ENCODE measurements at places on chromosomes 6 and 20. TPM values are rescaled to one million over a fixed set of nuclear protein-coding genes. Genes with fewer than 3 reads are reported as not detected.

Gene CEP85L
- total RNA-seq = 11.8 TPM

- H3K36me3 ChIP-seq = no peaks in the 10 kb centered on the region
- peaks cover 9% of the 10 kb centered on the region for H3K4me1 ChIP-seq
- no peaks in the 10 kb centered on the region for H3K27me3 ChIP-seq
- peak overlapping the region; percentile 50 for H3K4me3 ChIP-seq
- H3K27ac ChIP-seq = peak overlapping the region; percentile 84
Measured at GRCh38 chr6:29941916-29942274, 437 bp upstream of the HLA-A start.

Gene HLA-DRB5
- total RNA-seq = 4.7 TPM

Gene THBS2
- 86.4 TPM for total RNA-seq

DNA sequence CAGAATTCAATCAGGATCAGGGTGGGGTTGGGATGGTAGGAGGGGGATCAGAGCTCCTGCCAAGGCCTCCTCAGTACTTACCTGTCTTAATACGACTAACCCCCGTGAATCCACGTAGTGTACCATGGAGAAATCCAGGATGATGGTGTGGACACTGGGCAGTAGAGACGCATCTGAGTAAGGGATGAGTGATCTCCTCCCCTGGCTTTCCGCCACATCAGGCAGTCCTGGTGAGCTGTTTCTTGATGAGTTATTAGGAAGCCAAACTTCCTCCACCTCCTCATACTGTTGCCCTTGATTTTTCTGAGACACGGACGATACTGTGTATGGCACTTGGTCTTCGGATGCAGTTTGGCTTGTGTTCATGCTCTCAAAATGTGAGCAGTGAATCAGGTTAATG lies 34.2 kb upstream of the SRPK1 start:
- no peaks in the 10 kb centered on the region for H3K4me1 ChIP-seq
- H3K36me3 ChIP-seq = no peaks in the 10 kb centered on the region
- H3K4me3 ChIP-seq = no peak overlapping the region
- H3K27ac ChIP-seq = no peak overlapping the region
- DNase-seq = no peak

Gene HLA-F
- 133 TPM for total RNA-seq

Gene WFDC5
- total RNA-seq = 6.1 TPM

DNA sequence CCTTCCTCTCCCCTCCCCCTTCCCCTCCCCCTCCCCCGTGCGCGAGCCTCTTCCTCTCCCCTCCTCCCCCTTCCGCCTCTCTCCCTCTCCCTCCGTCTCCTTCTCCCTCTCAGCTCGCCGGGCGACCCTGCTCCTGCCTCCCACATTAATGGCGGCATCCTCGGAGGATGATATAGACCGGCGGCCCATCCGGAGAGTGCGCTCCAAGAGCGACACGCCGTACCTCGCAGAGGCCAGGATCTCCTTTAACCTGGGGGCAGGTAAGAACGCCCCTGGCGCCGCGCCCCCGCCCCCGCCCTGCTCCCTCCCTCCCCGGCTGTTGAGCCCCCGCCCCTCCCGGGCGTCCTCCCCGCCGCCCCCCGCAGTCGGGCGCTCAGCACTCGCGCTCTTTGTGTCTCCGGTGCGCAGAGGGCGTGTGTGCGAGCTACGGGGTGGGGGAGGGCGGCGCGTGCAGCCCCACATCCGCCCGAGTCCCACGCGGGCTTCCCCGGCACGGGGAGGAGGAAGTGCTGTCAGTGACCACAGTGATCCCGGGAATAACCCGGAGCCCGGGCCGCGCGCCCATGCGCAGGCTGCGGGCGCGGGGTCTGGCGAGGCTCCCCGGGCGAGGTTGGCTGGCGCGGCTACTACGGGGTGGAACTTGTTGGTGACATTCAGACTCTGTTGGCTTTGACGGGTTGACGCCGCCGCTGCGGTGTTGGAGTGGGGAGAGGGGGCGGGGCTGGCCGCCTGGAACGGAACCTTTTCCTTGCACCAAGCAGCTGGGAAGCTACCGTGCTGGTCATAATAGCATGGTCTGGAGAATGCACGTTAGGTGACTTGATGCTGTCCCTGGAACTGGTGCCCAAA lies 33.2 kb downstream of the PHACTR1 start:
- H3K27ac ChIP-seq = no peak overlapping the region
- no peak for DNase-seq
- no peaks in the 10 kb centered on the region for H3K36me3 ChIP-seq
- H3K4me1 ChIP-seq = peaks cover 13% of the 10 kb centered on the region
- H3K4me3 ChIP-seq = peak overlapping the region; percentile 5

Gene ARFGEF3
- 2.2 TPM for total RNA-seq

DNA sequence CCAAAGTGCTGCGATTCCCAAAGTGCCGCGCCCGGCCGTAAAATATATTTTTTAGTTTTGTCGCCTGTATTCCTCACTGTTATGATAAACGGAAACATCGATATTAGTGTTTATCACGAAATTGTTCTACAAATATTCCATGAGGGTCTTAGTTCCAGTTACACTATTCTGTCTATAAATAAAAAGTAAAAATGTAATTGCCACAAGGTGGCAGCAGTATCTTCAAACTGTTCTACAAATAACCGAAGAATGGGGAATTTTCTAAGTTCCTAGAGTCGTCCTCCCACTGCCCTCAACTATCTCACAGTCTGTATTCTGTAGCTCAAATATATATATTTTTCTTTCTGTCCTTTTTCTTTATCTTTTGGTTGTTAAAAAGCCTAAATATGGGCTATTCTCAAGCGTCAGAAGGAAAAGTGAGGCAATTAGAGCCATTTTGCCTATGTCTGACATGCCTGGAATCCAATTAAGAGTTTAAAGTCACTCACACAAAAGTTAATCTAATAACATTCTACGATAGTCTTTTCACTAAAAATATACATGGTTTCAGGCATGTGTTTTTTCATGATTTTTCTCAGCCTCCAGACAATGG lies 14.2 kb upstream of the FAM162B start:
- H3K27ac ChIP-seq = no peak overlapping the region
- no peak for DNase-seq
- H3K36me3 ChIP-seq = no peaks in the 10 kb centered on the region
- no peak overlapping the region for H3K4me3 ChIP-seq
- no peaks in the 10 kb centered on the region for H3K4me1 ChIP-seq
- no peaks in the 10 kb centered on the region for H3K27me3 ChIP-seq

DNA sequence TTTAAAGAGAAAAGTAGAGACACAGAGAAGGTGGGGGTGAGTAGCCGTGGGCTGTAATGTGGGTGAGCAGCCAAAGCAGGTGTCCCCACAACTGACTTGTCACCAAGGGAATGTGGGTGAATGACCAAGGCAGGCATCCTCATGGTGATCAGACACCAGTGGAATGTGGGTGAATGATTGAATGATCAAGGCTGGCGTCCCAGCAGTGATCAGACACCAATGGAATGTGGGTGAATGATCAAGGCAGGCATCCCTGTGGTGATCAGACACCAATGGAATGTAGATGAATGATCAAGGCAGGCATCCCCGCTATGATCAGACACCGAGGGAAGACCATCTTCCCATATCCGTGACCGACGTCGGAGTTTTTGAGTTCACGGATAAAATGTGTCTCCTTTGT lies 49.8 kb upstream of the OR14J1 start:
- H3K4me1 ChIP-seq = no peaks in the 10 kb centered on the region
- no peak overlapping the region for H3K4me3 ChIP-seq
- H3K36me3 ChIP-seq = no peaks in the 10 kb centered on the region
- H3K27ac ChIP-seq = no peak overlapping the region

- no peaks in the 10 kb centered on the region for H3K27me3 ChIP-seq
- H3K27ac ChIP-seq = no peak overlapping the region
- H3K36me3 ChIP-seq = no peaks in the 10 kb centered on the region
- H3K4me3 ChIP-seq = no peak overlapping the region
Measured at GRCh38 chr6:157068691-157069324, 254.5 kb downstream of the TMEM242 start.

Measured in vagina (tissue), 2 donors.